GM13976 (cell line): ENCODE measurements at places on chromosomes 1 and 21.

DNA sequence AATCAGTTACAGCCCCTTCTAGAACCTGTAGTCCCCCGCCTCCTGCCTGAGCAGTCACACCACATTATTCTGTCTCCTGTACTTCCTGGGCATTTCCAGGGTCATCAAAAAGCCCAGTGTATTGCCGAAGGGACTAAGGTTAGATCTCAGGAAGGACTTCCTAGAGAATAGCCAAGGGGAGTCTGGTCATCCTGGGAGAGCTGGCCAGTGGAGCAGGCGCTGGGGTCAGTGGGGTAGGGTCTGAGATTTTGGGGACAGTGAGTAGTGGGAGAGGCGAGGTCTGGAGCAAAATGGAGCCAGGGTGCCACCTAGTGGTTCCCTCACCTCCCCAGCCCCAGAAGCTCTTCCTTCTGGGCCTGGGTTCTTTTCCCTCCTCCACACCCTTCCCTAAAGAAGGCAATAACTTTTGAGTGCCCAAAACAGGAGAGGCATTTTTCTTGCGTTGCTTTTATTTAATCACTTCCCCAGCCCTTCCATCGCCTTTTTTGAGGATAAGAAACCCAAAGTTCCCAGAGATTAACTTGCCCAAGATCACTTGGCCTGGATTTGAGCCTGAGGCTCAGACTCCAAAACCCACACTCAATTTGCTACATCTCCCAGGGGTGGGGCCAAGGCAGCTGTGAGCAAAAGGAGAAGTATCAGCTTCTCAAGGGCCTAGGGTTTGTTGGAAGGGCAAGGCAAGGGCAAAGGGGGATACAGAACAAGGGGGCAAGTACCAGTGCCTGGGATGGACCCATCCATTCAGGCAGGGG is 7.3 kb upstream of the PMVK start:
- DNase-seq: peak; percentile 65

DNA sequence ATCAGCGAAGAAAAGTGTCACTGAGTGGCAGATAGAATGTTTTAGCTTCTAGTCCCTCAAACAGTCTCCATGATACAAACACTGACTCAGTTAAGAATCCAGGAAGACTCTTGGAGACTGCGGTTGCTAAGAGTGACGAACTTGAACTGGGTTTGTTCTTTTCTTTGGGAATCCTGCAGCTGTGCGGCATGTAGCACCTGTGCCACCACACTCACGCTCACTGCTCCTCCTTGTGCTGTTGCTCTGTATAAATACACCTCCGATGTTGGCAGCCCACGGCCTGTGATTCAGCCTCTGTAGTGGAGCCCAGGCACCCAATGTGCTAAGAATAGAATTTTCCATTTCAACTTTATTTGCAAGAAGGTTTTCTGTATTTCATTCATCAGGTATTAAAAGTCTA is 5.5 kb upstream of the PPIE start:
- DNase-seq: no peak

GRCh38 chr1:221709854-221710253 is 32.0 kb downstream of the DUSP10 start:
- no peak for DNase-seq

DNA sequence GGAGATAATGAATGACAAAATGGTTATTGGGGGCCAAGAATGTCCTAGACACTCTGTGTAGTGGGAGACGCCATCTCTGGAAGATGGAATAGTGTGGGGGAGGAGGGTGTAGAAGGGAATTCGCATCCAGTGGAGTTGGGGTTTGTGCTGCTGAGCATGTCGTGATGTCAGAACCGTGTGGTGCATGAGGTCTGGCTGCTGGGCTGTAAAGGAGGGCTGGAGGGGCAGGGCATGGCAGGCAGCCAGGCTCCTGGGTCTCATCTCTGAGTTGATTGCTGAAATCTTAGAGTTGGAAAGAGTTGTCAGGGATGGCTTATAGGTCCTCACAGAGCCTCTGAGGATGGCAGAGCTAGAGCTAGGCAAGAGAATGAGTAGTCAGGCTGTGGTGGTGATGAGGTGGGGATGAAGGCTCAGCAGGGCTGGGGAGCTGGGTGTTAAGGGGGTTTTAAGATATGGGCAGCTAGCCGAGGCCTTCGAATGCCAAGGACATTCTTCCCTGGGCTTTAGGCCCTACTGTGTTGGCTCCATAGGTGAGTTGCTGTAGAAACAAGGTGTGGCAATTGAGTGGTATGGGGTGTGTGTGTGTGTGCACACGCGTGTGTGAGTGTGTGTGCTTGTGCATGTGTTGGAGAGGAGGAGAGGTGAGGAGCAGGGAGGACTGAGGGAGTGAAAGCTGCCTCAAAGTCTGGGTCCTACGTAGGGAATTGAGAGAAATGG is 1.9 kb downstream of the PPFIA4 start:
- DNase-seq: no peak

DNA sequence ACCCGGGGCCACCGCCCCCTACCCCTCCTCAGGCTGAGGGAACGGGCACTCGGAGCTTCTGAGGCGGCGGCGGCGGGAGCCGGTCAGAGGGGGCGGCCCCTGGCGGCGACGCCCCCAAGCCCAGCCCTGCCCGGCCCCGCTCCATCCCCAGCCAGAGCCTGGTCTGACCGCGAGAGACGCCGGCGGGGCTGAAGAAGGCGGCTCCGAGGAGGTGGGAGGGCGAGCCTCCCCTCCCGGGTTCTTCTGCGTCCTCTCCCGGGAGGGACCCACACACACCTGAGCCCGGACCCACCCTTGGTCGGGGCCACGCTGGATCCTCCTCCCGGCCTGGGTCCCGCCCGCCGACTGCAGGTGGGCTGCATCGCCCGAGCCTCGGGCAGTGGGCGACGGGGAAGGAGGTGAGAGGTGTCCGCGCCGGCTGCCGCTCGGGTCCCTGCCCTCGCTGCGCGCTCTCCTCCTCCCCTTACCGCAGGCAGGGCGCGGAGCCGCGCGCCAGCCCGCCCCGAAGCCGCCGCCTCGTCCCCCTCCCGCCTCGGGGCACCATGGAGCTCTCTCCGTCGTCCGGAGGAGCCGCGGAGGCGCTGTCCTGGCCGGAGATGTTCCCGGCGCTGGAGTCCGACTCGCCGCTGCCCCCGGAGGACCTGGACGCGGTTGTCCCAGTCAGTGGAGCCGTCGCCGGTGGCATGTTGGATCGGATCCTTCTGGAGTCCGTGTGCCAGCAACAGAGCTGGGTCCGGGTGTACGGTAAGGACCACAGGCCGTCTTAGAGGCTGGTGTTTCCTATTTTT is at the start of gene RASAL2:
Gene RASAL2 (plus strand): TSS at position 154 of the 788 bp plus-strand sequence. CDS start 389 bp downstream, at position 543.
- DNase-seq: peak; percentile 73
